CD4-positive, alpha-beta T cell treated with Interleukin-6 for 4 hours (primary cell): ENCODE measurements at places on chromosomes 7 and 10.
A peak's percentile ranks its signal among the peaks of the same experiment; 100 is the strongest.

- no peak for DNase-seq
Measured at GRCh38 chr10:33459602-33460001, 125.1 kb upstream of the NRP1 start.

DNA sequence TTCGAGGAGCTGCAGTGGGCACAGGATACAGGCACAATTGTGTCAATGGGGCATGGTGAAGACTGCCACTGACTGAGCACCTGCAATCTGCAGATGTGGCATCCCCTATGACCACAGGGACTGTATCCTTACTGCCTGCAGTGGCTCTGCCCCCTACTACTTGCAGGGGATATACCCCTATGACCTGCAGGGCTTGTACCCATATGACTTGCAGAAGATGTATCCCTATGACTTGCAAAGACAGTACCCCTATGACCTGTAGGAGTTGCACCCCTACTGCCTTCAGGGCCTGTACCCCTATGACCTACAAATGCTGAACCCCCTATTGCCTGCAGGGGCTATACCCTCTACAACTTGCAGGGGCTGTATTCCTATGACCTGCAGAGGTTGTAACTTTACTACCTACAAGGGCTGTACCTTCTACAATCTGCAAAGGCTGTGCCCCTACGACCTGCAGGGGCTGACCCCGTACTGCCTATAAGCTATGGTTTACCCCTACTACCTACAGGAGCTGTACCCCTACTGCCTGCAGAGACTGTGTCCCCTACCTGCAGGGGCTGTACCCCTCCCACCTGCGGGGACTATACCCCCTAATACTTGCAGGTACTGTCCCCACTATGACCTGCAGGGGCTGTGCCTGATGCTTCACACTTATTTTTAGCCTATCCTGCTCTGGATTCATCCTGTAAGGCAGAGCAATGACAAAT, 65.9 kb upstream of the ADAM12 start:
- DNase-seq = no peak

GRCh38 chr10:64873959-64874358, 1352.8 kb downstream of the REEP3 start:
- DNase-seq = no peak

- DNase-seq = no peak
Measured at GRCh38 chr7:30980194-30980593, 16.4 kb downstream of the GHRHR start.

- no peak for DNase-seq
Measured at GRCh38 chr7:4722960-4723630, 41.0 kb downstream of the FOXK1 start.

DNA sequence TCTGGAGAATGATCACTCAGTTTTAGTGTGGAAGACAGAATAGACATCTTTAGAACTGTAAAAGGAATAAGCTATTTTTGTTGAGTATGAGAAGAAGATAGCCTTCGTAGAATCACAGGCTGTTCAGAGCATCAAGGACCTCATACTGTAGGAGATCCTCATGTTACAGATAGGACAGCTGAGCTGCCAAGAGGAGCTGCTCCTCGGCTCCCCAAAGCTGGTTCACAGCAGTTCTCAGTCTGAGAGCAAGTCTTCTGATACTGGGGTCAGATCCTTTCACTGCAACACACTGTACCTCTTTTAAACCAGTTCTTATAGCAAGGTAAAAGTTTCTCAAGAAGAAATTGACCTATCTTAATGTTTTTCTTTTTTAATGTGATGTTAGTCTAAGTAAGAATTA, 17.1 kb downstream of the CCNY start:
- no peak for DNase-seq

- DNase-seq = no peak
Measured at GRCh38 chr10:66941491-66941890, 15.7 kb downstream of the LRRTM3 start.

GRCh38 chr10:32149252-32149955, 93.2 kb upstream of the KIF5B start:
- no peak for DNase-seq

DNA sequence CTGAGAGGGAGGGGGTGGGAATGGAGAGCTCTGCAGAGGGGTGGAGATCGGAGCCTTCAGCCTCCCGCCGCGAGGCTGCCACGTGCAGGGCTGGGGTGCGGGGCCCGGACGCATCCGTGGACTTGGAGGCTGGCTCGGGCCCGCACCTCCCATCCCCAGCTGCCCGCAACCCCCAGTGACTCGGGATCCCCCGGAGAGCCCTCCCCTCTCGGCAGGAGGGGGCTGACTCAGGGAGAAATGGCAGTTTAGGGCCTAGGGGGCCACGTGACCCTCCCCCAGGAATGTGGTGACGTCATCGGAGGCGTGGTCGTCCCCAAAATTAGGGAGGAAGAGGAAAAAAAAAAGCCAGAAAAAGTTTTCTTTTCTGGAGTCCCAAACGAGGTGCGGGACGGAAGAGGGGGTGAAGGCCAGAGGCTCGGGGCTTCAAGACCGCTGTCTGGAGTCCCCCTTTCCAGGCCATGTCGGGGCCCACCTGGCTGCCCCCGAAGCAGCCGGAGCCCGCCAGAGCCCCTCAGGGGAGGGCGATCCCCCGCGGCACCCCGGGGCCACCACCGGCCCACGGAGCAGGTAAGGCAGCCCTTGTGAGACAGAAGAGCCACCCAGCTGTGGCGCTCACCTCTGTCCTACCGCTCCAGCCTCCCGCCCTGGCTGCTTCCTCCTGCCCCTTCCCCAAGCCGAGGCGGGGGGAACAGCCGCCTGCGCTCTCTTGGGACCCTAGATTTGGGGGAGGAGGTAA, at the start of gene TRIP6:
Gene TRIP6 (plus strand): TSS at position 348 of the 736 bp plus-strand sequence. CDS start 111 bp downstream, at position 459.
- DNase-seq = peak; percentile 68

DNA sequence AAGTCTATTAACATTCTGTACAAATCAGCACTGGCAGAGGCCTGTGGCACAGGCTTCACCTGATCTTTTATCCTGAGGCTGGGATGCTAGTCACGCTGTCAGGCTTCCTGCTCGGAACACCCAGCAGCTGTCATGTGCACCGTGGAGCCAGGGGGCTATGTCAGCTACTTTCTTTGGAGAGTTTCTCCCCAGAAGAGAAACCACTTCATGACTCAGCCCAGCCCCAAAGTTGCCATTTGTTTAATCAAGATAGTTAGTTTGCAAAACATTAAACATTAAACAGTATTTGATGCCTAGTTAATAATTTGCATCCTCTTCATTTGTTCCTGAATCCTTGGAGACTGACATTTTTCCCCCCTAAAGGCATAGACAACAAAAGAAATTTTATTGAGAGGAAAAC, at the start of gene HABP2:
Gene HABP2 (plus strand): TSS at position 353 of the 400 bp plus-strand sequence. CDS start 69 bp downstream, outside the sequence.
- no peak for DNase-seq

GRCh38 chr10:96225119-96225518, 46.2 kb downstream of the BLNK start:
- no peak for DNase-seq

- no peak for DNase-seq
Measured at GRCh38 chr10:117934477-117934876, 112.3 kb downstream of the RAB11FIP2 start.

DNA sequence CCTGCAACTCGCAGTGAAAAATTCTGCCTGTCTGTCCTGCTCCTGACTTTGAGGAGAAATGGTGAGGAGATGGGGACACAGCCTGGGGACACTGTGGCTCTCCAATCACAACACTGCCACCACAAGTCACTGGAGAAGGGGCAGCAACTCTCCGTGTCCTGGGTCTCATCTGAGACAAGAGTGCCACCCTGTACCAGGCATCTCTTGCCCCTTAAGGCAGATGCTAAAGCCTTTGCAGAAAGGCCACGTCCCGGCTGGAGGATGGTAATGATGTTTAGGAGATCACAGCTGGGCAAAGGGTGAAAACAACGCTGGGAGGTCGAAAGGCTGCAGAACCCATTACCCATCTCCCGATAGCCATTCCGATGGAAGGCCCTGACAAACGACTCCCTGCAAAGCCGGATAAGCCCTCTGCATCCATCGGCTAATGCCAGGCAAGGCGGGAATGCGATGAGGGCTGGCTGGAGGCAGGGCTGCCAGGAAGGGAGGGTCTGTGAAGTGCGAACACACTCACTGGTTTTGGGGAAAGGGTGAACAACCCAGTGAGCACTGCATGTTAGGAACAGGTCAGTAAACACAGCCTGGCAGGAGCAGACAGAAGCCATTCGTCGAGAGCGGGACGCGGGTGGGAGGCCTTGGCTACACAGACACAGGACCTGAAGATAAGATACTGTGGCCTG, 190.8 kb downstream of the ADARB2 start:
- DNase-seq = no peak

DNA sequence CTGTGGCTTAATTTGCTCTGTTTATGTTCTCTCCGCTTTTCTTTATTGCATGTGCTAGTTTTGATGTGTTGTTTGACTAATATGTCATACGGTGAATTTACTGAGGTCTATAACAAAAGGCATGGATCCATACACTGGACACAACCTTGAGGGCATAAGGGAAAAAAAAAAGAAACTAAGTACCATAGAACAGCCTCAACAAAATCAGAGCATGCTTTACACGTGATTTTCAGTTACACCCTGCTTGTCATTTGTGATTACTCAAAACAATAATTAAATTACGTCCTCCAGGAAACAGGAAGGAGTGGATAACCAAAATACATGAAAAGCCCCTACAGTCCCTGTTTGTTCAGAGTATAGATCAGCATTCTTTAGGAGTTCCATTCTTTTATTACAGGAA, 150.5 kb downstream of the CRPPA start:
- DNase-seq = no peak

DNA sequence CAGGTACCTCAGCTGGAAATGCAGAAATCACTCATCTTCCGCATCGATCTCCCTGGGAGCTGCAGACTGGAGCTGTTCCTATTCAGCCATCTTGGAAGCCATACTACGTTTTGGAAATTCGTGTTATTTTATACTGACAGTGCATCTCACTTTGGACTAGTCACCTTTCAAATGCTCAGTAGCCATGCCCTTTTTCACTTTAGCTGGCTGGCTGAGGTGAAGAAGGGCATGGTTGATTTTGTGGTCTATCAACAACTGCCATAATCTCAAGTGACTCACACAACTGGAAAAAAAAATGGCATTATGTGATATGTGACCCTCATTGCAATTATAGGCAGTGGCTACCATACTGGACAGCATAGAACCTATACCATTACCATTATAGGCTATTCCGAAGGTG, 100.5 kb downstream of the CCDC71L start:
- no peak for DNase-seq

DNA sequence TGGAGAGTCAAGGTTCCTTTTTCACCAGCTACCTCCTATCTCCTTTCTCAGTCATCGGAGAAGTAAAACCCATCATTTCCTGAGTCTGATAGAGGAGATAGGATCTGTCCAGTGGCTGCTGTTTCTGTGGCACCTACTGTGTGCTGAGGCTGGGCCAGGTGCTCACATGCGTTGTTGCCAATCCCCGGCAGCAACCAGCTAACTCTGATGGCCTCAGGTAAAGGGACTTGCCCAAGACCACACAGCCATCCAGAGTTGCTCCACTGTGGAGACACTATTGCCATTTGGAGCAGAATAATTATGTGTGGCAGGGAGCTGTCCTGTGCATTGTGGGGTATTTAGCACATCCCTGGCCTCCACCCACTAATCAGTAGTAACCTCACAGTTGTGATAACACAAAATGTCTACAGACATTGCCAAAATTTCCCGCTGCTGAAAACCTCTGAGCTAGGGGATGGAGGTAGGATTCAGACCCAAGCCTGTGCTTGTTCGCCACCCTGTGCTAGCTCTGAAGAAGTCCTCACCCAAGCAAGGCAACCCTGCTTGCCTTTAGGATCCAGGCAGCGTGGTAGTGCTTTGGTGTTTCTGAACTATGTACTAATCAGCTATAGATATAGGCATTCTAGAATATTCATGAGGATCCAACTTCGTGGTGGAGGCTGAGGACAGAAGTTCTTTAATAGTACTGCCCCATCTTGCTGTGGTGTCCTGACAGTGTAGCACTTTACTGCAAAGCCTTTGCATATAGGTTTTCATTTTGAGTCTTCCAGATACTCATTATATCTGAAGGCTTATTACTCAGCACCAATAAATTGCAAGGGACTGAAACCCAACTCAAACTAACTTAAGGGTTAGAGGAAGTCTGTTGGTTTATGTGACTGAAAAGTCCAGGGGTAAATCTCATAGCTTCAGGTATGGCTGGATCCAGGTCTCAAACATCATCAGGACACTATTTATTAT, 164.6 kb downstream of the GRK5 start:
- no peak for DNase-seq

DNA sequence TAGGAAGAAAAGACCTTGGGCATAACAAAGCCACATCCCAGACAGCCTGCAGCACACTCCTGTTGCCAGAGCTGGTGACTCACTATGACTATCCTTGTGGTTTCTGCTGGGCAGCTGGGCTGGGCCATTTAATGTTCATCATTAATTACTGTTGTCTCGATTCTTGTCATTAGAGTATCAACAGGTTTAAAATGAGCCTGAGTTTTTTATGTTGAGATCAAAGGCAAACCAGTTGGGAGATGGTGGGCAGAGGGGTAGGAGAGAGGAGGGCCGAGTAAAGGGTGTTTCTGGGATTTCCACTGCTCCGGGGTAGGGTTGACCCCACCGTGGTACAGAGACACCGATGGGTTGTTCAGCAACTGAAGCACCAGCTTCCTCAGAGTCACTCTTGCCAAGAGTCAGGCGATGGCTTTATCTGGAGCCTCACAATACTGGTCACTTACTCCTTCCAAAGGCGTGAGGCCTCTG, 128.7 kb upstream of the LYZL1 start:
- DNase-seq = no peak

GRCh38 chr7:17716816-17717215, 223.5 kb downstream of the SNX13 start:
- no peak for DNase-seq

DNA sequence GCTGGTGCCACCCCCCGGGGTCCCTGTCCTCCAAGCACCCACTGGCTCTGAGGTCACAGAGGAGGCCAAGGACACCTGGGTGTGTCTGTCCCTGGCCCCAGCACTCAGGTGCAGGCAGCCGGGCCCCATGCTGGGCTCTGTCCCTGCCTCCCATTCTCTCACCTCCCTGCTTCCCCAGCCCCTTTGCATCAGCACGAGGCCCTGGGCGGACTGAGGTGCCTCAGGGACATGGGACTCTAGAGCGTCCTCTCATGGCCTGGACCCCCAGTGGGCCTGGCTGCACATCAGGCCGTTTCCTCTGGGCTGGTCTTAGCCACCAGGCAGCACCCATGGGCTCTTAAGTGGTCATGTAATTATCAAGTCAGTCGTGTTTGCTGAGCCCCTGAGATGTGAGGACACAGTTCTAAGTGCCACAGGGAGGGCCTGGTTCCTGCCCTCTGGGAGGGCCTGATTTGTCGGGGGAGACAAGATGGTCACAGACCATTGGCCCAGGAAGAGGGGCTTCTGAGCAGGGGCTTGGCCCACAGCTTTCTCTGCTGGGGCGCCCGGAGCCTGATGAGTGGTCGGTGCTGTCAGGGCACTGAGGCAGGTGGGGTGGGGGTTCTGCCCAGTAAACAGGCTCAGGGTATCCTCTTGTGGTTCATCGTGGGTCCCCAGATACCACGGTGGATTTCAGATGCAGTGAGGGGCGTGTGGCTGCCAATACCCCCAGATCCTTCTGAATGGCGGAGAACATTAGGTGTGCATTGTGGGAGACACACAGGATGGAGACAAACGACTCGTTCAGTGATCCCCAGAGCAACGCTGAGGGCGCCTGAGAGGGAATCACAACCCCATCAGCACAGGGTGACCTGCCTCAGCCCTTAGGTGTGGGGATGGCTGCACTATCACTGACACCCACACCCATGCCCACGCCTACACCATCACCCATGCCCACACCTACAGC, 152.5 kb downstream of the WDR37 start:
- no peak for DNase-seq
